Stimulated activated CD8-positive, alpha-beta memory T cell treated with anti-CD3 and anti-CD28 coated beads, Interleukin-15, amount 100 ng/mL, for 4 hours (primary cell): ENCODE measurements at places on chromosomes 1 and 21.

GRCh38 chr1:7993593-7994479, 32.3 kb downstream of the ERRFI1 start:
- DNase-seq = no peak

- no peak for DNase-seq
Measured at GRCh38 chr1:16165548-16165947, 9.7 kb upstream of the EPHA2 start.

- no peak for DNase-seq
Measured at GRCh38 chr1:150053926-150054325, 13.7 kb upstream of the VPS45 start.

GRCh38 chr1:39488793-39489566, 2.5 kb upstream of the BMP8A start:
- DNase-seq = no peak

DNA sequence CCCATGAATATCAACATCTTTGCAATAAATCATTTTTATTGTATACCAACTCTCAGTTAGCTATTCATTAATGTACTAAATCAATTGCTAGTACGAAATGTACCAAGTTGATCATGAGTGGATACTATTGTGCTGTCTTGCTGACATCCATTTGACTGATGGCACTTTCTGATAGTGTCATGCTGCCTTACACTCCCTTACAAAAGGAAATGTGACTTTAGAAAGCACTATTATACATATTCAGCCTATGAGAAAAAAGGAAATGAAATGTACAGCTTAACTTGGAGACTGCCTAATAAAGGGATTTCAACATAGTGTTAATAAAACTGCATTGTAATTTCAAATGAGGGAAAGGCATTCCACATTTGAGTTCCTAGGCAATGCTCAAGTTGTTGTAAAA, 52.2 kb downstream of the PLA2G4A start:
- no peak for DNase-seq

GRCh38 chr1:204145033-204145504, 6.8 kb downstream of the ETNK2 start:
- DNase-seq = no peak

DNA sequence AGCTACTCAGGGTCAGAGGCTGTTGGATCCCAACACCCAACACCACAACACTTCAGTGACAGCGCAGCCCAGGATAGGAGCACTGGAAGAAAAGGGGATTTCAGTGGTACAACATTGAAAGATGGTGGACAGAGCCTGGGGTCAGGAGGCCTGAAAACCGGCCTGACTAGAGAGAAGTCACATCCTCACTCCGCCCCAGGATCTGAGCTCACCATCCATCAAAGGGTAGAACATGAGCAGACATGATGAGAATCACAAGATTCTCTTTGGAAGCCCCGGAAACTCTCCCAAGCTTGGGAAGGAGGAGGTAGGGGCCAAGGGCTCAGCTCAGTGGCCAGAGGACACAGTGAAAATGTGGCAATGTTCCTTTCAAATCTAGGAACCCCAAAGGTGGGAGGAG, 271.3 kb downstream of the NPHP4 start:
- no peak for DNase-seq

DNA sequence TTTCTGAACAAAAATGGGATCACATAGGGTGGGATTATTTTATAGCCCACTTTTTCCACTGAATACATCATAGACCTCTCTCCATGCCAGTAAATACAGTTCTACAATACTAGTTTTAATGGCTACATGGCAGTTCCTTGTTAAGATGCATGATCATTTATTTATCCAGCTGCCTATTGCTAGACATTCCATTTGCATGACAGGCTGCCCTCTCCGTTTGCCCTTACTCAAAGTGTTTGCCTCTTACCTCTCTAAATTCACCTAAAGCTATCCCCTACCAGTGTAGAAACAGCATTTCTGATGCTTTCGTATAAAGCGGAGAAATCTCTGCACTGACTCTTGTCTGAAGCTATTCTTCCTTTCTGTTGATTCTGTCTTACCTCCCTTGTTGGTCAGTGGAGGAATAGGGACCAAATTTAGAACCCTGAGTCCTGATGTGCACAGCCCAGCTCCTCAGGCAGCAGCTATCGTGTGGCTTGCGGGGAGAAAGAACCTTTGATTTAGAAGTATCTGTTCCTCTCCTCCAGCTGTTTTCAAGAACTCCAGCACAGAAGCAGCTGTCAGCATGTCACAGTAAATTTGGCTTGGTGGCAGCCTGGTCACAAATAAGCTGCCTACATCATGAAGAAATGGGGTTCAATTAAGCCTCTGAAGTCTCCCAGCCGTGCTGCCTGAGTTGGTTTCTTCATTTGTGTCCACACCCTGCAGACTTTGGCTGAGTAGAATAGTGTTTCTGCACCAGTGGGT, 337.3 kb downstream of the PRDM2 start:
- no peak for DNase-seq

GRCh38 chr1:223645903-223646302, 19.6 kb downstream of the CAPN8 start:
- no peak for DNase-seq

- DNase-seq = no peak
Measured at GRCh38 chr1:229130028-229130668, 140.8 kb upstream of the RAB4A start.
